ENCODE measurements at places on chromosomes 5 and 9.

GRCh38 chr5:59254055-59254687 lies 639.4 kb downstream of the PDE4D start:
- DNase-seq, result no peak

DNA sequence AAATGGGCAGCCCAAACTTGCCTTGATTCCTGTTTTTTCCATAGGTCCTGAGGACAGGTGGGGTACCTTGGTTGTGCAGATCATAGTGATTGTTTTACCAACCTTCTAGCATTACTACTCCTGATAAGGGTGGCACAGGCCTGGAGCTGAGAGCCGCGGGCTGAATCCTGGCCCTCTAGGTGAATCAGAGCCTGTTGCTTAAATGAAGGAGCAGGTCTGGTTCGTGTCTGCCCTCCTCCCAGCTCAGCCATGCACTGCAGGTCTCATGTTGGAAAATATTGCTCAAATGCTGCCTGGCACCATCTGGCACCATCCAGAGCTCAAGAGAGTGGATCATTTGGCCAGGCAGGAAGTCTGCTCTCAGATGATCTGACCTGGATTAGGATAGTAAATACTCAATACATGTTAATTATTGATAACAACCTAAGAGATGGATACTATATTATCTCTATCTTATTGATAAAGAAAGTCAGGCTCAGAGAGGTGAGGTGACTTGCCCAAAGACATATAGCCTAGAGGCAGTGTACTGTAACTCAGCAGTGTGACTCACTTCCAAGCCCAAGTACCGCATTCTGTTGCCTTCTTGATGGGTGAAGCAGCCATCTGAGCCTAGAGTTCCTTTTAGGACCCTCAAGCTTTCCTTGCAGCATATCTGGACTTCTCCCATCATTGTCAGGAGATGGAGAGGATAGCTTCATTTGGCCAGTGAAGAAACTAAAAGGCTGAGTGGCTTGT lies 104.3 kb upstream of the PITX1 start:
- peak; percentile 18 for DNase-seq

DNA sequence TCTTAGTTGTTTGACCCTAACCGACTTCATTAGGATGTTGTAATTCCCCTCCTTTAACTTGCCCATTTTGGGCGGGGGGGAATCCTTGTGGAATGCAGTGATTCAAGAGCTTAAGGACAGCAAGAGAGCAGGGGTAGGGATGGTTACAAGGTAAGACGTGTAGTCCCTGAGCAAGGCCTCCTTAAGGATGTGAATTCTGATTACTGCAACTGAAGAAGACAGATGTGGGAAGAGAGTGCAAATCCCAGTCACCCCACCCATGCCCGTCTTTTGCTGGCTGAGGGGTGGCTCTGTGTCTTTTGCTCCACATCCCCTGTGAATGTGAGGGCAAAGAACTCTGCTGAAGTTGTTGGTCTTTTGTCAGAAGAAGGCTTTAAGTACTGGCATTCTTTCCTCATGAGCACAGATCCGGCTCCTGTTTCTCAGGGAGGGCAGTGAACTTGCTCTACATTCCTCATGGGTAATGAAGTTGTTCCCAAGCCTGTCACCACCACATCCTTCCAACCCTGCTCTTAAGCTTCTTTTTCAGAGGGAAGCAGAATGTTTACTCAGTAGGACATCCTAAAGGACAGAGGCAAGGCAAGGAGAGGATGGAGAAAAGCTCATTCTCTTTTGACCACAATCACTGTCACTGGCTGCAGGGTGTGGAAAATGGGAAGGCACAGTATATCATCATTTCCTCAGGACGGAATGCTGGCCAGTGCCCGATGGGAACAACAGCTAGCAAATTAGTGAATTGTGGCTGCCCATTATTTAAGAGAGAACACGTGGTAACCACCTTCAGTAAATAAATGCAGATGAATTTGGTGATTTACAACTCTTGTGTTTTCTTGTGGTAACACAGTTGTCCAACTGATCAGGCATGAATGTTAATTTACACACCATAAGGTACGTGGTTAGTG lies 61.5 kb downstream of the RAI14 start:
- DNase-seq, result peak; percentile 100

DNA sequence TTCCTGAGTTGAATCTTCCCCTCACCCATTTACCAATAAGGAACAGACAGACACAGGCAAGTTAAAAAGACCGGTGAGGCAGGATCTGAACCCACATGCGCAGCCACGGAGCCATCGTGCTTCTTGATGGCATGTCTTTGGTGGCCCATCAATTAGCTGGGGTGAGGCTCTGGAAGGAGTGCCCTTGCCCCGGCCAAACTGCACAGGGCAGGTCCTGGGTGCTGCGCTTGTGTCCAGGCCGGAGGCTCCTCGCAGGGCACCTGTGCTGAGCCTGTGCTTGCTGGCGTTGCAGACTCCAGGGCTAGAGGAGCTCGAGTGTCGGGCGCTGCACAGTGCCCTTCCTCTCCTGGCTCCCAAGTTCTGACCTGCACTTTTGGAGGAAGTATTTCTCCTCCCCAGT lies 66.4 kb downstream of the PSMB7 start:
- no peak for DNase-seq

- no peak for DNase-seq
Measured at GRCh38 chr9:104121022-104121421, 26.9 kb downstream of the SMC2 start.

DNA sequence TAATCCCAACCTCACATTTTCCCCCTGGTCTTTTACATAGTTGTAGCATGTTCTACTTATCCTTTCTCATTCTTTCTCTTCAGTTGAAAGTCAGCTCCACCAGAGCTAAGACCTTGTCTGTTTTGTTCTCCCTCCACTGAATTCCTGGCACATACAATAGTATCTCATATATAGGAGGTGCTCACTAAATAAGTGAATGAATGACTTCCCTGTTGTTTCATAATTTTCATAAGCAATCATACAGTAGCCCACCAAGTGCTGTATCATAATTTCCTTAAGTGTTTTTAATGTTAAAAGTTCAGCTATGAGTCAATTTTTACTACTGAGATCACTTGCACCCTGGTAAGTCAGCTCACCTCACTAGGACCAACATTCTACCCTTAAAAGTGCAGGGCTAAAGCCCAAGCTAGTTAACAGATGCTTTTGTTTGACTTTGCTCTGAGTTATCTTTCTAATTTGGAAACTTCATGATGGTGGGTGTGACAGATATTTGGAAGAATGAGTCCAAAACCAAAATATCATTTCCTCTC lies 27.6 kb downstream of the TMEM245 start:
- peak; percentile 11 for DNase-seq

DNA sequence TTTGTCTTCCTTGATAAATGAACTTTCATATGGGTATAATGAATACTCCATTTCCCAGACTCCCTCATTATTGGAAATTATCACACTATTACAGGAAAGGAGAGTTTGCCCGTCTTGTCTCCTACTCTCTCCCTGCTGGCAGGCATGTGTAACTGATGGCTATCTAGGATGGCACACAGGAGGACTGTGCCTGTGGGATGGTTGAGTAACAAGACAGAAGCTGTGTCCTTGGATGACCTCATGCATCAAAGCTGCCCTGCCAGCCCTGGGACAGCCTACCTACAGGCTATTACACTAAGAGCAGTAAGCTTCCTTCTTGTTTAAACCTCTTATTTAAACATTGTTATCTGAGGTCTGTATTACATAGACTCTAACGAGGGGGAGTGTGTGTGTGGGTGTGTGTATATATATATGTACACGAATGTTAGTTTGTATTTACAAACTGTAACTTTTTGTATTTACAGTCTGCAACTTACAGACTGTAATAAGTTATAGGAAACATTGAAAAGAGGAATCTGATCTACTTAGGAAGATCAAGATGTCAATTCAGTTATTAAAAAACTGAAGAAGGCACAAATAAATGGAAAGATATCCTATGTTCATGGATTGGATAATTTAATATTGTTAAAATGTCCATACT lies 247.6 kb upstream of the ACO1 start:
- no peak for DNase-seq

DNA sequence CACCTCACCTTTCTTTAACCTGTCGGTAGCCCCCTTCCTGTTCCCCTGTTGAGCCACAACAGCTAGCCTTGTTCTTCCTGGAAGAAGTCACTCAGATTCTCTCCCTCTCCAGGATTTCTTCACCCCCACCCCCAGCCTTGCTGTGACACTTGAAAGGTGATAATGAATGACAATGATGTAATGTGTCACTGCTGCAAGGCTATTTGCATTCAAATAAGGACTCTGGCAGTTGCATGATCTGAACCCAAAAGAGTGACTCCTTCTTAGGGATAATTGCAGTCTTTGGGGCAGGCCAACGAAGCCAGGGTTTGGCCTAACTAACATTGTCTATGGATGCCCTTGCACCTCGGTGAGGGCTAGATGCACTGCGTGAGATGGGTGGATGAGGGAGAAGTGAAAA lies 154.4 kb upstream of the CLINT1 start:
- no peak for DNase-seq

DNA sequence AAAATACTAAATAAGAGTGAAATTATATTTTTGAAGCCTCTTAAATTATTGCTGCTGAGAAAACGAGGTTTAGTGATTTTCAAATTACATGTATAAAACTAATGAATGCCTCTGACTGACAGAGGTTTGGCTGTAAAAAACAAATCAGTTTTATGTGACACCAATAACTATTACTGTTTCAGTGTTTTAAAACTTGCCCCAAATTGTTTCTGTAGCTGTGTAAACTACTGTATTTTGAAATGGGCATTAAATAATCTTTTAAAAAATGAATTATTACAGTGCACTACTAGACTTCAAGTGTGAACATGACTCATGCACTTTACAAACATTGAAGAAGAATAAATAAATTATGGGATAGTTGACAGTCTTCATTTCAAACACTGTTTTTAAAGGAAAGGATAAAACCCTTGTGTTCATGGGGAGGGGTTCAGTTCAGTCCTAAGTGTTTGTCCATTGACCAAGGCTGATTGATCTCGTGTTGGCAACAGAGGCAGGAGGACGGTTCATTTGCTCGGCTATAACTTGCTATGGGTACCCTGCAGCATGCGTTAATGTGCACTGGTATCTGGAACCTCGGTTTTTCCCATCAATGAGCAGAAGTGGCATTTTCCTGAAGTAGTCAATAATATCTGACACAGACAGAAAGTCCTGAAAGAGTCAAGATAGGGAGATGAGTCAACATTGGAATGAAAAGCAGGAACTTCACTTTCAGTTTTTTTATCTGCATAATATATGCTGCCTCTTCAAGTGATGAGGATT lies 15.6 kb downstream of the C5orf58 start:
- DNase-seq, result no peak

- no peak for DNase-seq
Measured at GRCh38 chr5:13910637-13911288, 33.7 kb downstream of the DNAH5 start.

GRCh38 chr9:115098226-115098965 lies 19.6 kb downstream of the TNC start:
- peak; percentile 81 for DNase-seq

DNA sequence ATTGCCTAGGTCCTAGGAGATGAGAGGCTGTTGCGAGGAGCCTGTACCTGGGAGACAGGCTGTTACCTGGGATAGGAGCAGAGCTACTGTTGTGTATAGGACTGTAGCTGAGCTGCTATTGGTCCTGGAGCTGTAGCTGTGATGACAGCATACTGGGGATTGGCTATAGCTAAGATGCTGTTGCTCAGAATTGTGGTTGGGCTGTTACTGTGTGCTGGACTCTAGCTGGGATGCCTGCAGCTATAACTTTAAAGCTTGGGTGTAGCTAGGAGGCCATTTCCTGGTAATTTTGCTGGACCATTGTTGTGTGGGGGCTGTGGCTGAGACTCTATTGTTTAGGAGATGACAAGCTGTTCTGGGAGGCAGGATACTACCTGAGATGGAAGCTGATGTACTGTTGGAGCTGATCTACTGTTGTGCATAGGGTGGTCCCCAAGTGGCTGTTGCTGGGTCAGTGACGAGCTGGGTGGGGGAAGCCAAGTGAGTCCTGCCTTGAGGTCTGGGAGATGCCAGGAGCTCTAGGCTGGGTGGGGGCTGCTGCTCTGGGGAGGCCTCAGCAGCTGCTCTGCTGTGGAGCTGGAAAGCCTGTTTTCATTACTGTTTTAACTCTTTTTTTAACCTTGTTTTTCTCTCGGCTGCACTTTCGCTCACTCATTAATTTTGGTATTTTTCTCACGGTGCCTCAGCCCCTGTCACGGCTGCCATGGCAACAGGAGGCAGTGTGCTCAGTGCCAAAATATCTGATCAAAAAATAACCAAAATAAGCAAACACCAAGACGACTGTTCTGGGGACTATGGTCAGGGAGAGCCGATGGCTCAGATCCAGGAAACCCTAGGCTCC lies 3.0 kb upstream of the PCDH1 start:
- peak; percentile 31 for DNase-seq

DNA sequence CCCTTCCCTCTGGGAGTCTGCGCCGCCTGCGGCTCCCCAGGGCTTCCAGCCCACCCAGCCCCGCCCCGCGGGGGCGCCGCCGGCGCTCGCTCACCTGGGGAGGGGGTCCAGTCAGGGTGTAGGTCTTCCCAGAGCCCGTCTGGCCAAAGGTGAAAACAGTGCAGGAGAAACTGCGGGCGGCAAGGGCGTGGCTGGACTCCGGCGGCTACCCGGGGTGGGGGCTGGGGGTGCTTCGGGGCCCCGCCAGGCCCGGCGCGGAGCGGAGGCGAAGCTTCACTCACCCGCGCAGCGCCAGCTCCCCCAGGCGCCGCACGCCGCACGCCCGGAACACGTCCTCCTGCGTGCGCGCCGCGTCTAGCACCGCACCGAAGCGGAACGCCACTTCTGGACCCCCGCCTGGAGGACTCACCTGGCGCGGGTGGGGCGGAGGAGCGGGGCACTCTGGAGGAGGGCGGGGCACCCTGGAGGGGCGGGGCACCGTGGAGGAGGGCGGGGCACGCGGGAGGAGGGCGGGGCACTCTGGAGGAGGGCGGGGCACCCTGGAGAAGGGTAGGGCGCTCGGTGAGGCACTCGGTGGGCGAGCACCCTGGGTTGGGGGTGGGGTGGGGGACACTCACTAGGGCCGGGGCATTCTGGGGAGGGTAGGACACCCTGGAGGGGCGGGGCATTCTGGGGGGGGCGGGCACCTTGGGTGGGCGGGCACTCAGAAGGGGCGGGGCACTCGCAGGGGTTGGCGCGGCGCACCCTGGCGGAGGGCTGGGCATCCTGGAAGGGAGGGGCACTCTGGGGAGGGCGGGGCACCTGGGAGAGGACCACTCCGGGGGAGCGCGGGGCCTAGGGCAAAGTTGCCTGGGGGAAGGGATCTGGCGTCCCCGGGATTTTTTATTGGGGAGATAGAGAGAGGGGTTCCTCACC lies 814 bp downstream of the KIF12 start:
- no peak for DNase-seq

DNA sequence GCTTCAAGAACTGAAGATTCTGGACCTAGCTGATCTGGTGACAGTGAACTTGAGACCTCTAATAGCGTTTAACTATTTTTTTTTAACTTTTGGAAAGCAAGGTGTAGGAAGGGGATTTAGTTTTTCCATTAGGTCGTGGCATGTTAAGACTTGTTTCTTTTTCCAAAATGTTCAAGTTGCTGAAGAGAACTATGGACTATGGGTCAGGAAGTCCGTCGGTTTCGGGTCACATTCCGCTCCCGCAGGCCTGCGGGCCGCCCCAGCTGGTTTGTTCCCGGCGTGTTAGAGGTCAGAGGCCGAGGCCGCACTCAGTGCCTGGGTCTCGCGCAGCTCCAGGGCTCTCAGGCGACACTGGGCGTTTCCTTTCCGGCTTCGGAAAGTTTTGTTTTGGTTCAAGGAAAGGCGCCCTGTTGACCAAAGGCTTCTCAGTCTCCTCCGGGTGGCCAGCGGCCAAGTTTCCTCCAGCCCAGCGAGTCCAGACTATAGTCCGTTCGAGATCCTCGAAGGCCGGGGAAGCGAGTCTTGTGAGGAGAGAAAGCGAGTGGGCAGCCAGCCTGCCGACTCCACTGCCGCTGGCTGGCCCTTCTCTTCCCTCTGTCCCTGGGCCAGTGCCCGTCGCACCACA lies 586 bp upstream of the FCHO2 start:
- DNase-seq, result no peak

GRCh38 chr9:93346231-93347112 lies 105.0 kb upstream of the FAM120A start:
- DNase-seq, result no peak

All from EH (cell line).